ENCODE measurements at places on chromosomes 16 and 17. TPM values are rescaled to one million over a fixed set of nuclear protein-coding genes. Genes with fewer than 3 reads are reported as not detected.

DNA sequence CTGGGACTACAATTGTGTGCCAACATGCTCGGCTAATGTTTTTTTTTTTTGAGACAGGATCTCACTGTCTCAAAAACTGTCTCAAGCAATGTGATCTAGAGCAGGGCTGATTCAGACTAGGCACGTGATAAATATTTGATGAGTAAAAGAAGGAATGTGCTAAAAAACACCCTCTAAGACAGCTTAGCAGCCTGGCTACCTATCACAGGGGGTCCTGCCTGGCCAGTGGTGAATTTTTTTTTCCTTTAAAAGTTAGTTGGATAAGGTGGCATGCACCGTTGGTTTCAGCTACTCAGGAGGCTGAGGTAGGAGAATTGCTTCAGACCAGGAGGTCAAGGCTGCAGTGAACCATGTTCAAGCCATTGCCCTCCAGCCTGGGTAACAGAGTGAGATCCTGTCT lies 14.8 kb upstream of the GPATCH8 start:
- DNase-seq = peak; percentile 90

- DNase-seq = no peak
These were observed 50.0 kb downstream of the SOCS1 start for GRCh38 chr16:11205754-11206581.

GRCh38 chr16:2035431-2036199 lies 8.9 kb downstream of the NHERF2 start:
- DNase-seq = no peak

DNA sequence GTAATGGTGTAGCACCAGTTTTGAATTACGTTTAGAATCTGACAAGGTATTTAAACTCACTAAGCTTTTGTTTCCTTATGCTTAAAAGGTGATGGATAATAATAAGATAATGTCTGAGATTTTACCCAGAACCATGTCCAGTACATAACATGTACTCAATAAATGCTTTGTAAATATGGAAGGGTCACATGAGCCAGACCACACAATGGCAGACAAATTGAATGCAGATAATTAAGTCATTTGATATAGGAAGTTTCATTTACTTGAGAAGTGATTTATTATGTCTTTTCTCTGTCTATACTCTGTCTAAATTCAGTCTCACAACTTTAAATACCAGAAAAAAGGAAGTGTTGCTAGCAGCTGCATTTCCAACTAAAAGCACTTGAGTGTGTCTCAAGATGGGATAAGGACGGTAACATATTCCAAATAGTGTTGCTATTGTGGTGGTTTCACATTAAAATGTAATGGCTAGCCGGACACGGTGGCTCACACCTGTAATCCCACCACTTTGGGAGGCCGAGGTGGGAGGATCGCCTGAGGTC lies 52.5 kb upstream of the DHX40 start:
- no peak for DNase-seq

- no peak for DNase-seq
These were observed 6.8 kb downstream of the DNASE1L2 start for GRCh38 chr16:2243031-2243528.

GRCh38 chr16:22789281-22789945 lies 24.5 kb upstream of the HS3ST2 start:
- no peak for DNase-seq

- no peak for DNase-seq
These were observed 7.4 kb upstream of the GOSR2 start for GRCh38 chr17:46915596-46915995.

- DNase-seq = no peak
These were observed 9.5 kb upstream of the UNK start for GRCh38 chr17:75774991-75775668.

- DNase-seq = no peak
These were observed 57.5 kb downstream of the CYTH1 start for GRCh38 chr17:78724544-78724943.

DNA sequence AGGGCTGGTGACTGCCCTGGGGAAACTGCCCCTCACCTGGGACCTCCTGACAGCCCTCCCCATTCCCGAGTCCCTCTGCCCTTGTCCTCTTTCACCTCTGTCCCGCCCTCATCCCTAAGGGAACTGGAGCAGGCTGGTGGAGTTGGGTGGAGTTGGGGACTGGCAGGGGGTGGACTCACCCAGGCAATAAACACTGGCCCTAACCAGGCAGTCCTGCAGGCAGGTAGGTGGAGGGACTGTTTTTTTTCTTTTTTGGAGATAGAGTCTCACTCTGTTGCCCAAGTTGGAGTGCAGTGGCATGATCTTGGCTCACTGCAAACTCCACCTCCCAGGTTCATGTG lies 11.7 kb downstream of the GCGR start:
- no peak for DNase-seq

GRCh38 chr17:12485361-12485906 lies 180.3 kb upstream of the MYOCD start:
- DNase-seq = no peak

GRCh38 chr17:60534613-60535157 lies 8.6 kb upstream of the APPBP2 start:
- DNase-seq = peak; percentile 63

- no peak for DNase-seq
These were observed at the start of gene PPL for GRCh38 chr16:4936991-4937781. TSS of gene PPL (minus strand) at chr16:4937148. CDS start at chr16:4937045, 103 bp downstream.

DNA sequence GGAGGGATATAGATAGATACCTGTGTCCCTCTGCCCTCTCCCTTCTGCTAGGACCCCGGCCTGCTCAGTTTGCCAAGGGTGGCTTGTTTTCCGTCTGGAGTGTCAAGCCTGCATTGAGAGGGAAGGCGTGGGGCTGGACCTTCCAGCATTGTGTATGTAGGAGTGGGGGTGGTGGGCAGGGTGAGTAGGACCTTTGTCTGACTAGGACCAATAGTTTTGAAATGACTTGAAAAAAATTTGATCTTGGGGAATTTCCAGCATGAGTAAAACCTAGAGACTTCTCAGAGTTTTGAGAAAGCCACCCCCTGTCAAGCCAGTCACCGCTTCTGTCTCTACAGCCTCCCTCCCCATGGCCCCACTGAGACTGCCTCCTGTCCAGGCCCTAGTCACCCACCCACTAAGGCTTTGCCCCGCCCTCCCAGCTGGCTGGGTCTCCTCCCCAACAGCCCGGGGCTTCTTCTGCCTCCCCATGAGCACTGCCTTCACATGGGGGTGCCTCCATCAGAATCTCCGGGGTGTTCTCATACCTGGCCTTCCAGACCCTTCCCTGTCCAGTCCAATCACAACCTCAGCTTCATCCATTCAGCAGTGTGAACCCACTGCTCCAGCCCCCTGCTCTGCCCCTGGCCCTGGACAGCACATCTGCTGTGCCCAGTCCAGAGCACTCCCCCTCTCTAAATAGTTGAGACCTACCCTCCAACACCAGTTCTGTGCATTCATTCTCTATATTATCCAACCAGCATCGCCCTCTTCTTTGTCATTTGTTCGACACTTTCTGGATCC lies 207.0 kb downstream of the MSI2 start:
- peak; percentile 16 for DNase-seq

GRCh38 chr17:48215583-48216139 lies 108.1 kb downstream of the SNX11 start:
- no peak for DNase-seq

GRCh38 chr16:56866955-56867830 lies 2.2 kb downstream of the SLC12A3 start:
- no peak for DNase-seq

GRCh38 chr17:27520491-27521185 lies 64.4 kb downstream of the KSR1 start:
- no peak for DNase-seq

- DNase-seq = no peak
These were observed 9.3 kb upstream of the ASIC2 start for GRCh38 chr17:33302394-33302793.

DNA sequence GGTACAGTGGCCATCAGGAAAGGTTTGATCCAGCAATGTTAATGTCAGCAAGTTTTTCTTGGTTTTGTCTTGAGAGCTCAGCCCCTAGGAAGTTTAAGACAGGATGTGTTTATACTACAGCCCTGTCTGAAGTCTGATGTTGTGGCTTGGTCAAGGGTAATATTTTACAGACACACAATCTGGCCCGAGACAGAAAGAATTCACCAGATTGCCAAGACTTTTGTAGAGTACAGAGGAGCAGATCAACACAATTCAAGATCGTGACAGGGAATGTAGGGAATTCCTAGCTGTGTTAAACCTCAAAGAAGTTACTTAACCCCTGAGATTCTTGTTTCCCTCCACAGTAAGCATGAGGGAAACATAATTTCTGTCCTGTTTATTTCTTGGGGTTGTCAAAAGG lies 63.1 kb downstream of the SHISA9 start:
- DNase-seq = peak; percentile 73

DNA sequence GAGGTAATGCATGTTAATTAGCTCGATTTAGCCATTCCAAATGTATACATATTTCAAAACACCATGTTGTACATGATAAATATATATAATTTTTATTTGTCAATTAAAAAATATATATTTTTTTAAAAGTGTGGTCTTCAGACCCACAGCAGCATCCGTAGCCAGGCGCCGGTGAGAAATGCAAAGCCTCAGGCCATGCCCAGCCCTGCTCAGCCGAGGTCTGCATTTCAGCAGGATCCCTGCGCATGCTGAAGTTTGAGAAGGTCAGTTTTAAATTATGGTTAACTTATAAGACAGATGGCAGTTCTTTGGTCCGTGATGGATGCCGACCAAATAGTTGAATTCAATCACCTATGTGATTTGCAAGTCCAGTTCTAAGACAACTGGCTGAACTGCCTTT lies 28.0 kb upstream of the TBX2 start:
- no peak for DNase-seq

The MTSS2 gene
- total RNA-seq = 39.8 TPM

The TMC8 gene
- 1.2 TPM for total RNA-seq

The DNAAF1 gene
- not detected for total RNA-seq

The PSMD12 gene
- 20.2 TPM for total RNA-seq

The CDIP1 gene
- total RNA-seq = 30.3 TPM

The NKD1 gene
- not detected for total RNA-seq

The ABCA10 gene
- under 0.01 TPM for total RNA-seq

The EPN3 gene
- 3.3 TPM for total RNA-seq

The TOP2A gene
- 206 TPM for total RNA-seq

The GRAP gene
- 0.29 TPM for total RNA-seq

The DPEP2 gene
- total RNA-seq = not detected

Data from epithelial cell of proximal tubule (primary cell).